Epithelial cell of prostate (primary cell): ENCODE measurements at places on chromosomes 11 and 22.

GRCh38 chr11:61124574-61125309 is 22.5 kb downstream of the CD5 start:
- DNase-seq: no peak

DNA sequence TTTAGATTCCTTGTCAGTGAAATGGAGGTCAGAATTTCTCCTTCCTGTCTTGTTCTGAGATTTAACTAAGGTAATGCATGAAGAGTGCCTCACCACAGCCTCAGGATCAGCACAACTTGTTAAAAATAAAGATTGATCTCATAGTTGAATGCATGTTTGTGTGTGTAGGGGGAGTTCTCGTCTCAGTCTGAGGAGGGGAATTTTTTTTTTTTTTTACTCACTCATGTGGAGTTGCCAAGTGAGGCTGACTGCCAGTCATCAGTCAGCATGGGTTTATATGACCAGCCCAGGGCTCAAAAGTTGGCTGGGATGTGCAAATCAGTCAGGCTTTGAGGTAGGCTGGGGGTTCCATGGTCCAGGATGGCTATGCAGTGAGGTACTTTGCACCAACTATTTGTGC is 113.2 kb downstream of the FANCF start:
- DNase-seq: no peak

- DNase-seq: no peak
Measured at GRCh38 chr11:119448380-119448779, 25.4 kb upstream of the THY1 start.

DNA sequence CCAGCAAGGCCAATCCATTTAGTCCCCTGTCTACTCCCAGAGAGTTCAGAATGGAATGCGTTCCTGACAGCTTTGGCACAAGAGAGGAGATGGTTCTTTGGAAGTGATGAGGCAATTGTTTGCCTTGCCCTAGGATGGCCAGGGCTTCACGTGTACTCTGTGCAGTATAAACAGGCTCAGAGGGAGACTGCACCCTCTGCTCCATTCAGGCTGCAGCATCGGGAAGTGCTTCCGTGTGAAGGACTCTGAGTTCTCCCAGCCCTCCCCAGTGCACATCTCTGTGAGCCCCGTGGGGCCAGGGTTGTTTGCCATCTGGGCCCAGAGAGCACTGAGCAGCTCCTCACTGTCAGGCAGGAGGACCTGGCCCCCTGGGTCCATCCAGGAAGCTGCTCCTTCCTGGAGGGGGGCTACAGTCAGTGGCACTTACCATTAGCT is 215.3 kb upstream of the TBCEL start:
- DNase-seq: no peak

DNA sequence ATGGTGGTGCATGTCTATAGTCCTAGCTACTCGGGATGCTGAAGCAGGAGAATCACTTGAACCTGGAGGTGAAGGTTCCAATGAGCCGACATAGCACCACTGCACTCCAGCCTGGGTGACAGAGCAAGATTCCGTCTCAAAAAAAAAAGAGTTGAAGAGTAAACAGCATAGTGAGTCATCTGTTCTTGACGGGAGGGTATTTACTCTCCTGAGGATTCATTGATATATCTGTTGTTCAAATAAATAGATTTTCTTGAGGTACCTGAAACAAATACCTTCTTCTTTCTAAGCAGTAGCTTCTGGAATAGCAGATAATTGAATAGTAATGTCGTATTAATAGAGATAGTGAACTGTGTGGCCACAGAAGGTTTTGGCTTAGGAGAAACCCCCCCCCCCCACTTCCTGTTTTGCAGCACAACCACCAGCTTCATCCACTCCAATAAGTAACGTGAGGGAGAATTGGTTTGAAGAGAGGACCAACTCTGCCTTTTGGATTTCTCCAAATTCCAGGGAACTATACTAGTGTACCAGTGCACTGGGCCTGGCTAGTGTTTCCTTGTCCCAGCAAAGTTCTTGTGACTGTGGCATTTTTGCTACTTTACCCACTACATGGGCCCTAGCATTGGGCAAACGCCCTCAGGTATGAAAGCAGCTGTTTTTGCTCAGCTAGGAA is 90.0 kb downstream of the PRMT3 start:
- DNase-seq: no peak

DNA sequence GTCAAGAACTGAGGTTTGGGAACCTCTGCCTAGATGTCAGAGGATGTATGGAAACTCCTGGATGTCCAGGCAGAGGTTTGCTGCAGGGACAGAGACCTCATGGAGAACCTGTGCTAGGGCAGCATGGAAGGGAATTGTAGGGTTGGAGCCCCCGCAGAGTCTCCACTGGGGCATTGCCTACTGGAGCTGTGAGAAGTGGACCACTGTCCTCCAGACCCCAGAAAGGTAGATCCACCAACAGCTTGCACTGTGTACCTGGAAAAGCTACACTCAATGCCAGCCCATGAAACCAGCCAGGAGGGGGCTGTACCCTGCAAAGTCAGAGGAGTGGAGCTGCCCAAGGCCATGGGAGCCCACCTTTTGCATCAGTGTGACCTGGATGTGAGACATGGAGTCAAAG is 29.5 kb downstream of the CHST1 start:
- no peak for DNase-seq

GRCh38 chr22:39474351-39475111 is 17.7 kb downstream of the MGAT3 start:
- DNase-seq: no peak

- DNase-seq: no peak
Measured at GRCh38 chr11:34978236-34979191, 62.1 kb downstream of the PDHX start.

DNA sequence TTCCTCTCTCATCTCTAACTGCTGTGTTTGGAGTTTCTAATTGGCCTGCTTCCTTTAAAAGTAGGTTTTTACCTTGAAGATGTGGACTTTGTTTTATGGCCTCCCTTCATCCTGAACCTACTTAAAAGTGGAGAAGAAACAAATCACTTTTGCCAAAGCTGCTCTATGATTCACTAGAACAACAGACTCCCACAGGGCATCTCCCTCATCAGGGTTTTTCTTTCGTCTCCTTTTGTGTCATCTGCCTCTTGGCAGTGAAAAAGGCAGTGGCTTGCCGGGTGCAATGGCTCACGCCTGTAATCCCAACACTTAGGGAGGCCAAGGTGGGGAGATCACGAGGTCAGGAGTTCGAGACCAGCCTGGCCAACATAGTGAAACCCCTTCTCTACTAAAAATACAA is 186.6 kb upstream of the MTNR1B start:
- no peak for DNase-seq

GRCh38 chr11:65277631-65278277 is 16.0 kb downstream of the POLA2 start:
- DNase-seq: no peak

DNA sequence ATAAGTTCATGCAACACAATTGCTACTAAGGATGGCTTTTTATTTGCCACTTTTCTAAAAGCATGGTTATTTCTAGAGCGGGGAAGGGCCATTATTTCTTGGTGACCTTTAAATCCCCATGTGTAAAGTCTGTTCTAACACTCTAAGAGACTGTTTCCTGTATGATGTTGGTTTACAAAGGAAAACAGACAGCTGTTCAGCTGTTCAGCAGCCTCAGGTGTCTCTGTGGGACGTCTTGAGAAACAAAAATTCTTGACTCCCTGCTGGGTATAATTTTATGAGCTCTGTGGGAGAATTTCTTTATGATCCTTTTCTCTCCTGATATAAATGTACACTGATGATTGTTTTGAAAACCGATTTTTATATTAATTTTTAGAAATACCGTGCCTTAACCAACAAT is 13.9 kb downstream of the MUC15 start:
- DNase-seq: no peak

DNA sequence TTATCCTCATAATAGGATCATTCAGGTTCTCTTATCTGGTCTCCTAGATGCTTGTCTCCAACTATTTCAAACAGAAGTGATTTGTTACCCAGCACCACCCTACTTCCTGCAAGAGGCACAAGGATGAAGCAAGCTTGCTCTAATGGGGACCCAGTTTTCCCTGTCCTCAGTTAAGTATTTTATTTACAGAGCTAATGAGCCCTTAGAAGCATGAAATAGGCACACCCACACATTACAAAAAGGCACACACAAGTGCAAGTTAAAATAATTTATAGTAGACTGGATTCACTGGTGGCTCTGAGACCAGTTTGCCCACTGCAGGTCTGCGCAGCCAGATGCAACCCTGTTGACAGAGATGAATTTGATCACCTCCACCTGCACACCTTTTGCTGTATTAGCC is 167.5 kb downstream of the KIRREL3 start:
- no peak for DNase-seq

- DNase-seq: no peak
Measured at GRCh38 chr11:45500451-45500850, 165.0 kb downstream of the CHST1 start.

GRCh38 chr11:114147375-114148012 is 88.0 kb downstream of the ZBTB16 start:
- no peak for DNase-seq

- no peak for DNase-seq
Measured at GRCh38 chr11:111207213-111207612, 38.3 kb upstream of the POU2AF2 start.

DNA sequence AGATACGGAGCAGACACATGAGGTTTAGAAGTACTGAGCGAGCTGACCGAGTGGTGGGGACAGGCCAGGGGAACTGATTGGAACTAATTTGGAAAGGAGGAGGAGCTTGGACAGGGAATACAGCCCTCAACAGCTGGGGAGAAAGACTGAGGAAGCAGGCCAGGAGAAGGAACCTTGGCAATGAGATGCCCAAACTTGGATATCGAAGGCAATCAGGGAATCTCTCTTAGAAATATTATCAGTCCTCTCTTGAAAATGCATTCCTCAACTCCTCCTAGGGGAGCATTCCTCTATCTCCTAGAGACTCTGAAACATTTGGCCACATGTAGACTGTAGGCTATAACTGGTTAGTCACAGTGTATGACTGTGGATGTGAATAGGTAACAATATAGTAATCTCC is 284.6 kb downstream of the GUCY1A2 start:
- DNase-seq: no peak

- DNase-seq: no peak
Measured at GRCh38 chr22:39312410-39312809, 7.0 kb downstream of the RPL3 start.

DNA sequence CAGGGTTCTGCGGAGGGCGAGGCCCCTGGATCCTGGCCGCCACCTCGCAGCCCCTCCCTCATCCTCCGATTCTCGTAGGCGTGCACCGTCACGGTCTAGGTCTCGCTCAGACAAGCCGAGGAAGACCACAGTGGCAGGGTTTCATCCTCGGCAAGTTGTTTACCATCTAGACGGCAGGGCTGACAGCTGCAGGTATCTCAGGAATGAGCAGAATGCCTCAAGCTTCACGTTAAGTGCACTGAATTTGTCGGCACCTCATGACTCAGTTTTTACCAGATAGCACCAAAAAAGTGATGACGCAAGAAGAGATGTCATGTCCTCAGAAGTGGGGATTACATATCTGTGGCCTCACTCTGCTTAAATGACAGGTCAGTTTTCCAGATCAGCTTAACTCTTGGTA is 35.1 kb downstream of the WT1 start:
- no peak for DNase-seq
